ENCODE measurements at places on chromosomes 12 and 14. TPM values are rescaled to one million over a fixed set of nuclear protein-coding genes. Genes with fewer than 3 reads are reported as not detected.

The MGAT4C gene
- total RNA-seq, result 0.09 TPM

The RASSF8 gene
- total RNA-seq, result 8.5 TPM

The ARHGAP9 gene
- total RNA-seq, result 0.29 TPM

The SMCO2 gene
- total RNA-seq, result 0.13 TPM

The IL26 gene
- total RNA-seq, result not detected

The BCL2L2 gene
- total RNA-seq, result 19.7 TPM

The ADSS1 gene
- total RNA-seq, result 5.8 TPM

The GPRC5D gene
- not detected for total RNA-seq

The RND1 gene
- 18.7 TPM for total RNA-seq

The STXBP6 gene
- total RNA-seq, result 2.2 TPM

The TAS2R7 gene
- total RNA-seq, result not detected

The DYRK4 gene
- total RNA-seq, result 47.0 TPM

The ZFHX2 gene
- total RNA-seq, result 1.7 TPM

The FAM186B gene
- total RNA-seq, result 0.08 TPM

The NTS gene
- 81.3 TPM for total RNA-seq

The CD163 gene
- not detected for total RNA-seq

The TMEM121 gene
- total RNA-seq, result 3.2 TPM

The C3AR1 gene
- not detected for total RNA-seq

The TTC7B gene
- 23.4 TPM for total RNA-seq

The SNAPC1 gene
- 14.0 TPM for total RNA-seq

The TUBA1B gene
- 2,553 TPM for total RNA-seq

The MDM2 gene
- total RNA-seq, result 47.1 TPM

The ACVRL1 gene
- 0.07 TPM for total RNA-seq

The KRT72 gene
- total RNA-seq, result not detected

The POTEG gene
- total RNA-seq, result not detected

The TEP1 gene
- total RNA-seq, result 10.9 TPM

The CSRP2 gene
- total RNA-seq, result 21.7 TPM

The SRRM4 gene
- not detected for total RNA-seq

The KITLG gene
- 8.9 TPM for total RNA-seq

The MMP14 gene
- total RNA-seq, result 0.84 TPM

The CATSPERB gene
- total RNA-seq, result not detected

Measured in A549 treated with CpdA at 1 μM for 4 hours (cell line).